ENCODE measurements at places on chromosomes 3 and 15.

- DNase-seq: peak; percentile 94
These were observed 109.1 kb upstream of the LRIG1 start for GRCh38 chr3:66609660-66610561.

DNA sequence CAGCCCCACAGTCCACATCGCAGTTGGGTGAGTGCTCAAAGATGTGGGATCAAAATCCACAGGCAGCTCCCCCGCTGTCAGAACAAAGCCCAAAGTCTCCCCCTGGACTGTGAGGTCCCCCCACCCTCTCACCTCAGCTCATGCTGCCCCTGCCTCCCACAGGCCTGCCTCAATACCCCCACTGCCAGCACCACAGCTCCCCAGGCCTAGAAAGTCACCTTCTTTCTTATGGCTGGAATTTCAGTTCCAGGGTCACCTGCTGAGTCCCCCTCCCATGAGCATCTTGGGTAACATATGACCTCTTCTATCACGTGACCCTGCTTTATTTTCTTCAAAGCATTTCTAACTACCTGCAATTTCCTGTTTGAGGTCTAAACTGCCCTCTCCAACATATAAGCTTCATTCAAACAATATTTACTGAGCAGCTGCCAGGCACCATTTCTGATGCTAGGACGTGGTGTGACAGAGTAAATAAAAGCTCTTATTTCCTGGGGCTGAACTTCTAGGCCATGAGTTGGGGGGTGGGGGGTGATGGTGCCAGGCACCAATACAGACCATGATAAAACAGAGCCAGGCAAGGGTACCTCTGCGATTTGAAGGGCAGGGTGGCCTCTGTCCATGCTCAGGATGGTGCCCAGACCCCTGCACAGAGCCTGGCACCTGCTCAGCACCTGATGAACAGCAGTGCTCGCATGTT is 2.4 kb upstream of the TMEM89 start:
- DNase-seq: no peak

DNA sequence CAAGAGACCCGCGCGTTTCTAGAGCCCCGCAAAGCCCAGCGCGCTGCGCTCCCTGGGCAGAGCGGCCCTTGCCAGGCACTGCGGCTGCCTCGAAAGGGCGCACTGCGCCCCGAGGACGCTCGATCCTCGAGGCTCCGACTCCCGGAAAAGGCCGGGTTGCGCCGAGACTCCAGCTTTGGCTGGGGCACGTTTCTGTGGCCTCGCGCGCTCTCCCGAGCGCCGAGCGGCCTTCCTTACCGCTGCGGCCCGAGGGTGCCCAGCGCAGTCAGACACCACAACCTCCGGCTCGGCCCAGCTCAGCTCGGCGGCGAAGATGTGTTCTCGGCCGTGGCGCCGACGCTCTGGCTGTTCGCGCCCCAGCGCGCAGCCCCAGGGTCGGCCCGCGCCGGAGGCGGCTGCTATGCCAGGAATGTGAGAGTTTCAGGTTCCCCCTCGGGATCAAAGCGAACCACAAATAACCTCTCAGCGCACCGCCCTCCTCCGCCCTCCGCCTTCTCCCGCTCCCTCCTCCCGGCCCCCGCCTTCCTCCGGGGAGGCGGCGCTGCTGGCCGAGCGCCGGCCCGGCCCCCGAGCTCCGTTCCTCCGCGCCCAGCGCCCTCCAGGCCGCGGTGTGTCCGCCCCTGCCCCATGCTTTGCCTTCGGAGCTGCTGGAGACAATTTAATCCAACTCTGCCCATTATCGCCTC is at the start of gene AMOTL2:
AMOTL2 (minus strand) TSS at position 343 of the 686 bp plus-strand sequence. CDS start 3,014 bp downstream, outside the sequence.
- DNase-seq: peak; percentile 85

DNA sequence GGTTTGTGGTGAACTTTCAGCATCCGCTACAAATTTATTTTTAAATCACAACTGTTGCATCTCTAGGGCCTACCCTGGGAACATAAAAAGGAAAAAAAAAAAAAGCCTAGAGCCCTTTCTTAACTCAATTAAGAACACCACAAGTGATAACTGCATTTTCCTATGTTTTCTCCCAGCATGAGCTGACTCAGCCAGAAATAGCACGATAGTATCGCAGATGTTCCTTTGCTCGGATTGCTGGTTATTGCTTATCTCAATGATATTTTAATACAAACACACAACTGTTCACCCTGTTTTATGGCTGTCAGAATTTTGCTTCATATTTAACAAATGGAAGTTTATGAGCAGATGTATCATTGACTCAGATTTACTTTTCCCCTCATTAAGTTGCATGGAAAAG is 251.8 kb upstream of the SUCLG2 start:
- DNase-seq: no peak

DNA sequence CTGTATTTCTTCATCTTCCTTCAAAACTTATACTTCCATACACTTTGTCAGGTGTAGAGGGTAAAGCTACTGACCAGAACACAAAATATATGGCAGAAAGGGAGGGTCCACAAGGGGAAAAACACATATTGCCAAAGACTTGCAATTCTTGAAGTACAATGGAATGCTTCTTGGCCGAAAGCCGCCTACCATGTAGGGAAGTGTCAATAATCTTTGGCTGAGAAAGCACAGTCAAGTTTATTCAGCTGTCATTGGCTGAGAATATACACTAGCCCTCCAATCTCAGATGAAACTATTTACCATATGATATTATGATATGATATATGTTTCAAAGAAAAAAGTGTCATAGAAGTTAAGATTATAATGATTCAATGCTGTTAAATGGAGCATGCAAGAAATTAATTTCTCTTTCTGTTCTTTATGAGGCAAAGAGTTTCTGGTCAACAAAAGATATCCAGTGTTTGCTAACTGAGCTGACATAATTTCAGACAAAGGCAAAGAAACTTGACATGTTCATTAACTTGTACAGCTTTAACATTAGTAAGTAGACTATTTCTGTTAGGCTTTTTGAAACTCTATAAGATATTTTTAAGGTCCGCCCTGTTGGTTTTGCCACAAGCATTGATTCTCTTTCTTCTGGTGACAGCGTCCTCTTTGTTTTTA is 89.0 kb upstream of the LPP start:
- no peak for DNase-seq

- DNase-seq: peak; percentile 33
These were observed 404.6 kb upstream of the C2CD4B start for GRCh38 chr15:62569460-62570404.

DNA sequence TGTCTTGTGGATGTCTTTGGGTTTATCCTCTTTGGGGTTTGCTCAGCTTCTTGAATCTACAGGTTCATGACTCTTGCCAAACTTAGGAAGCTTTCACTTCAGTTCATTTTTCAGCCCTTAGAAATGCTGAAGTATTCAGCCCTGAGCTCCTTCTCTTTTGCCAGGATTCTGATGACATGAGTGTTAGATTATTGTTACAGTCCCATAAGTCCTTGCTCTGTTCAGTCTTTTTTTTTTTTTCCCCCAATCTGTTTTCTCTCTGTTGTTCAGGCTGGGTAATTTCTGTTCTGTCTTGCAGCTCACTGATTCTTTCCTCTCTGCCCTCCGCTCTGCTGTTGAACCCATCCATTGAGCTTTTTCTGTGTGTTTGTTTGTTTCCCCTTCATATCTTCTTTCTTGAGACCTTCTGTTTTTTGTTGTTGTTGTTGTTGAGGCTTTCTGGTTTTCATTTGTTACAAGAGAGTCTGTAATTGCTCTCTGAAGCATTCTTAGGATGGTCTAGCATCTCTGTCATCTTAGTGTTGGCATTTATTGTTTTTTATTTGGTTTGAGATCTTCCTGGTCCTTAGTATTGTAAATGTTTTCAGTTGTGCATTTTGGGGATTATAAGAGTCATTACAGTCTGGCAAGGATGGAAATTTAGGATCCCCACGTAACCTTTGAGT is 18.4 kb downstream of the LRCH3 start:
- no peak for DNase-seq

DNA sequence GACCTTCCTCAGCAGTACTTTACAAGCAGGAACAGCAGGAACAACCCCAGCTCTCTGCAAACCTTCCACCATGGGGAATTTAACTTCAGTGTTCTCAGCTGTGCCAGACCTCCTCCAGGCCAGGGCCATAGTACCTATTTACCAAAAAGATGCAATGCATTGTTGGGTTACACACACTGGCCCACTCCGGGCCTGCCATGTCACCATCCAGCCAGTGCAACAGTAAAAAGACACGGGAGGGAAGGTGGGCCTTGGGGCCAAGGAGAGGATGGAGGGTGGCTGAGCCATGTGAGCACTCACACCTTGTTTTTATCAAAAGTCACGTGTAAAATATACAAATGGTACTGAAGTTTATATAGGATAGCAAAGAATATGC is 157.0 kb downstream of the GABRB3 start:
- DNase-seq: no peak

DNA sequence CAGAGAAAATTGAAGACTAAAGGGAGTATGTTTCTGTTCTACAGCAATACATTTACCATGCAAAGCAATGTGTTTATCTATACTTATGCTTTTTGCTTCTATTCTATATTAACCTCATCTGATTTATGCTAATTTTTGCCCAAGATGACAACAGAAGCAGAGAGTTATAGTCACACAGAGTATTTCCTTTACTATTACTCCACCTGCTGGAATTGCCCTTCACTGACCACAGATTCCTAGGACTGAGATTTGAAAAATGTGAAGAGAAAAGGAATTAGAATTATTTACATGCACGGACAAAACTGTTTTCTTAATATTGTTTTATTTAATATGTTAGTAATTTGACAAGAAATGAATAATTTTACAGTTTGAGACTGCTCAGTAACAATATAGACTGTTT is 745.6 kb downstream of the VGLL3 start:
- no peak for DNase-seq

Data from smooth muscle cell of the brain vasculature (primary cell).